Activated T-cell treated with anti-CD3 and anti-CD28 coated beads, Interleukin-2, amount 50 U/mL, for 72 hours (primary cell): ENCODE measurements at places on chromosomes 13 and 19.
A peak's percentile ranks its signal among the peaks of the same experiment; 100 is the strongest.

- H3K4me3 ChIP-seq = no peak overlapping the region
- no peak overlapping the region for H3K27ac ChIP-seq
- H3K36me3 ChIP-seq = no peaks in the 10 kb centered on the region
Observed at GRCh38 chr19:40304306-40304705, 19.2 kb upstream of the AKT2 start.

- peaks cover 4% of the 10 kb centered on the region for H3K36me3 ChIP-seq
- peak; percentile 35 for DNase-seq
- no peak within 1 kb of the TSS for H3K27ac ChIP-seq
- H3K4me1 ChIP-seq = peaks cover 26% of the 10 kb centered on the region
- peaks cover 34% of the 10 kb centered on the region for H3K27me3 ChIP-seq
- peak within 1 kb of the TSS; percentile 61 for H3K4me3 ChIP-seq
Observed at GRCh38 chr13:44373601-44374347, at the start of gene SERP2. Gene SERP2 (plus strand): TSS chr13:44373824. CDS start chr13:44374026, 202 bp downstream.

GRCh38 chr19:51253088-51253806 lies 2.4 kb downstream of the SIGLECL1 start:
- DNase-seq = no peak
- H3K36me3 ChIP-seq = no peaks in the 10 kb centered on the region
- no peak overlapping the region for H3K4me3 ChIP-seq

GRCh38 chr13:45587897-45588296 lies 27.6 kb downstream of the ERICH6B start:
- H3K27ac ChIP-seq = no peak overlapping the region
- H3K4me3 ChIP-seq = no peak overlapping the region
- no peaks in the 10 kb centered on the region for H3K36me3 ChIP-seq
- no peaks in the 10 kb centered on the region for H3K27me3 ChIP-seq
- H3K4me1 ChIP-seq = peaks cover 7% of the 10 kb centered on the region

GRCh38 chr13:30526612-30527495 lies 61.1 kb upstream of the HMGB1 start:
- no peaks in the 10 kb centered on the region for H3K36me3 ChIP-seq
- no peak overlapping the region for H3K4me3 ChIP-seq
- no peak overlapping the region for H3K27ac ChIP-seq
- DNase-seq = no peak
- H3K27me3 ChIP-seq = no peaks in the 10 kb centered on the region

GRCh38 chr19:47790398-47790814 lies 11.9 kb downstream of the SELENOW start:
- H3K36me3 ChIP-seq = no peaks in the 10 kb centered on the region
- no peak overlapping the region for H3K4me3 ChIP-seq
- DNase-seq = peak; percentile 88
- H3K27ac ChIP-seq = no peak overlapping the region
- no peaks in the 10 kb centered on the region for H3K27me3 ChIP-seq

DNA sequence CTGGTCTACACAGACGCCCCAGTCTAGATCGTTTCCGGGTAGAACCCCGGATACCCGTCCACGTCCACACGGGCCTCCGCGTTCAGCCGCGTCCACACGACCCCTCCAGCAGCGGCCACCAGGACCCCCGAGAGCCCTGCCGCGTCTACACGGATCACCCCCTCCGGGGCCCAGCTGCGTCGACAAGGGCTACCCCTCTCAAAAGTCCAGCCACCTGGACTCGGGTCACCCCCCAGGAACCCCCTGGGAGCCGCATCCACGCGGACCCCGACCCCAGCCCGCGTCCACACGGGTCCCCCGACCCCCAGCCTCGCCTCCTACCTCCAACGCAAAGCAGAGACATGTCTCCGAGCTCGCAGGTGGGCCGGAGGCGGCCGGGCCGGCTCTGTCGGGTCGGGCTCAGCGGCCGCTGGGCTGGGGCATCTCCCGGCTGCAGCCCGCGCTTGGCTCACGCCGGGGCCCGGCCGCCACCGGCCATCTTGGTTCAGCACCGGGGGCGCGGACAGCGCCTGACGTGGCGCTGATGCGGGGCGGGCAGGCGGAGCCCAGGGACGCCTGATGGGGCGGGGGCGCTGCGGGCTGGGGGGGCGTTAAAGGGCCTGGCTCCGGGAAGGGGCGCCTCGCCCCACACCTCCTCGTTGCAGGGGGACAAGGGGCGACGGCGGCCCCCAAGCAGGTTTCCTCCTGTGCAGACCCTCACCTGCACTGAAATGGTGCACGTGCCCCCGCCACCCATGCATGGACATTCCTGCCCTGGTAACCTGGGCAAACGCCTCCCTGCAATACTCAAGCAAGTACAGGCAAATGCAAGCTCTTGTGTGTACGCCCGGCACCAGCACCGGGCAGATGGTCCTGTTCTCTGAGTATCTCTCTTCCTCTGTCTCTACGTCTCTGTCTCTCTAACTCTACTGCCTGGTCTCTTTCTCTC lies at the start of gene UNC13A:
TSS of gene UNC13A (minus strand) at position 498 of the 928 bp plus-strand sequence. CDS start at position 343, 155 bp downstream.
- no peak within 1 kb of the TSS for H3K27ac ChIP-seq
- peak within 1 kb of the TSS; percentile 74 for H3K4me3 ChIP-seq
- peaks cover 2% of the 10 kb centered on the region for H3K36me3 ChIP-seq
- peaks cover 15% of the 10 kb centered on the region for H3K4me1 ChIP-seq
- peaks cover 59% of the 10 kb centered on the region for H3K27me3 ChIP-seq

- peak overlapping the region; percentile 86 for H3K4me3 ChIP-seq
- peaks cover 11% of the 10 kb centered on the region for H3K27me3 ChIP-seq
- no peak overlapping the region for H3K27ac ChIP-seq
- H3K36me3 ChIP-seq = peaks cover 2% of the 10 kb centered on the region
- DNase-seq = no peak
Observed at GRCh38 chr19:49120868-49121267, 1.5 kb downstream of the PPFIA3 start.

DNA sequence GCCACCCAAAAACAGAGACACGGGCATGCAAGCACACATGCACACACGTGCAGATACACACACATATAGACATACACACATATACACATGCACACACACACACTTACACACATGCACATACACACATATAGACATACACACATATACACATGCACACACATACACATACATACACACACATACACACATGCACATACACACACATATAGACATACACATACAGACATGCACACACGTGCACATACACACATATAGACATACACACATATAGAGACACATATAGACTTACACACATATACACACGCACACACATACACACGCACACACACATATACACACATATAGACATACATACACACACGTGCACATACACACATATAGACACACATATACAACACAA lies 92.1 kb downstream of the GADD45B start:
- H3K27me3 ChIP-seq = no peaks in the 10 kb centered on the region
- peaks cover 3% of the 10 kb centered on the region for H3K4me1 ChIP-seq
- DNase-seq = no peak
- no peak overlapping the region for H3K27ac ChIP-seq
- H3K4me3 ChIP-seq = no peak overlapping the region

- H3K36me3 ChIP-seq = no peaks in the 10 kb centered on the region
- no peaks in the 10 kb centered on the region for H3K27me3 ChIP-seq
- H3K27ac ChIP-seq = no peak overlapping the region
- no peak for DNase-seq
Observed at GRCh38 chr13:83752141-83752540, 130.1 kb downstream of the SLITRK1 start.

DNA sequence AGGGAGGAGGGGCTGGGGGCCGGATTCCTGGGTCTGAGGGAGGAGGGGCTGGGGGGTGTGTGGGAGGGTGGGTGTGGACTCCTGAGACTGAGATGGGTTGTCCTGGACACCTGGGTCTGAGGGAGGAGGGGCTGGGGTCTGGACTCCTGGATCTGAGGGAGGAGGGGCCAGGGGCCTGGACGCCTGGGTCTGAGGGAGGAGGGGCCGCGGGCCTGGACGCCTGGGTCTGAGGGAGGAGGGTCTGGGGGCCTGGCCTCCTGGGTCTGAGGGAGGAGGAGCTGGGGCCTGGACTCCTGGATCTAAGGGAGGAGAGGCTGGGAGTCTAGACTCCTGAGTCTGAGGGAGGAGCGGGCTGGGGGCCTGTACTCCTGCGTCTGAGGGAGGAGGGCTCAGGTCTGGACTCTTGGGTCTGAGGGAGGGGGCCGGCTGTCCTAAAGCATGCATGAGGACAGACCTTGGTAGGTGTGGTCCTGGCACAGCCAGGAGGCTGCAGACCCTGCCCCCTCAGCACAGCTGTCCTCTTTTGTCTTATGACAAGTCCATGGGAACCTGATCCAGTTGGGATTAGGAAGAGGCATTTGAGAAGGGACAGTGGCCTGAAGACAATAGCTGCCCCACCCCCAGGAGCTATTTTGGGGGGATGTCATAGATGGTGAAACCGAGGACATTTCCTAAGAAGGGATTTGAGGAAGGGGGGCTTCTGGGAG lies 1.3 kb downstream of the TNNT1 start:
- no peak overlapping the region for H3K27ac ChIP-seq
- H3K4me3 ChIP-seq = no peak overlapping the region
- H3K36me3 ChIP-seq = peaks cover 7% of the 10 kb centered on the region
- H3K27me3 ChIP-seq = peaks cover 45% of the 10 kb centered on the region

GRCh38 chr19:3830621-3831589 lies 37.9 kb downstream of the ZFR2 start:
- no peaks in the 10 kb centered on the region for H3K36me3 ChIP-seq
- H3K27me3 ChIP-seq = no peaks in the 10 kb centered on the region
- no peak overlapping the region for H3K27ac ChIP-seq
- no peak overlapping the region for H3K4me3 ChIP-seq
- H3K4me1 ChIP-seq = no peaks in the 10 kb centered on the region
- no peak for DNase-seq

DNA sequence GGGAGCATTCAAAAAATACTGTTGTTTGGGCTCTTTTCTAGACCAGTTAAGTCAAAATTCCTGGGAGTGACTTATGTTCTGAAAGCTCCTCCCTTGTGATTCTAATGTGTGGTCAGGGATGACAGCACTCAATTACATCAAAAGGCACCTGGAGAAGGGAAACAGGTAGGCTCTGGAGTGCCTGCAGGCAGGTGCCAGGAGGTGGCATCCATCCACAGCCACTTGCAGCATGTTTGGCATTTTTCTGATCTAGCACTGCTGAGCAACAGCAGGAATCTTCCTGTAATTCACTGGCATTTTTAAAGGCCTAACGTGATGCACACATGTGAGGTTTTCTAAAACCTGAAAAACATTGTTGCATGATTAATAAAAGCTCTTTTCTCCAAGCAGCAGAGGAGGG lies 94.6 kb downstream of the CCNA1 start:
- no peak for DNase-seq
- no peaks in the 10 kb centered on the region for H3K4me1 ChIP-seq
- H3K27me3 ChIP-seq = no peaks in the 10 kb centered on the region
- no peak overlapping the region for H3K27ac ChIP-seq
- no peaks in the 10 kb centered on the region for H3K36me3 ChIP-seq

- peaks cover 3% of the 10 kb centered on the region for H3K36me3 ChIP-seq
- peaks cover 62% of the 10 kb centered on the region for H3K4me1 ChIP-seq
- DNase-seq = peak; percentile 32
- peak overlapping the region; percentile 76 for H3K27ac ChIP-seq
- H3K4me3 ChIP-seq = peak overlapping the region; percentile 78
Observed at GRCh38 chr19:38657633-38658222, 10.3 kb downstream of the ACTN4 start.

DNA sequence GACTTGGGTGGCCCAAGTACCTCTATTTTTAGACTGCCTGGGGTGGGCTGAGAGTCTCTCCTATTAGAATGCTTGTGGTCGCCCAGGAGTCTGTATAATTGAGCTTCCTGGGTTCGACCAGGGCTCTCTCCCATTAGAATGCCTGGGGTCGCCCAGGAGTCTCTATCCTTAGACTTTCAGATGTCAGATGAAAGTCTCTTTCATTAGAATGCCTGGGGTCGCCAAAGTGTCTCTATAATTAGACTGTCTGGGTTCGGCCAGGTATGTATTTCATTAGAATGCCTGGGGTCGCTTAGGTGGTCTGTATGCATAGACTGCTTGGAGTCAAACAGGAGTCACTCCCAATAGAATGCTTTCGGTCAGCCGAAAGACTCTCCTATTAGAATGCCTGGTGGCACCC lies 1471.7 kb downstream of the UQCRFS1 start:
- no peaks in the 10 kb centered on the region for H3K4me1 ChIP-seq
- H3K27ac ChIP-seq = no peak overlapping the region
- no peak overlapping the region for H3K4me3 ChIP-seq
- no peaks in the 10 kb centered on the region for H3K27me3 ChIP-seq
- H3K36me3 ChIP-seq = peaks cover 28% of the 10 kb centered on the region

- H3K36me3 ChIP-seq = no peaks in the 10 kb centered on the region
- no peaks in the 10 kb centered on the region for H3K27me3 ChIP-seq
- no peak overlapping the region for H3K27ac ChIP-seq
- peaks cover 14% of the 10 kb centered on the region for H3K4me1 ChIP-seq
- DNase-seq = no peak
- no peak overlapping the region for H3K4me3 ChIP-seq
Observed at GRCh38 chr13:108346376-108346775, 76.9 kb downstream of the TNFSF13B start.

- H3K27me3 ChIP-seq = peaks cover 8% of the 10 kb centered on the region
- no peak overlapping the region for H3K4me3 ChIP-seq
- no peaks in the 10 kb centered on the region for H3K36me3 ChIP-seq
- no peaks in the 10 kb centered on the region for H3K4me1 ChIP-seq
- DNase-seq = no peak
Observed at GRCh38 chr13:59464926-59465325, 698.8 kb downstream of the DIAPH3 start.

DNA sequence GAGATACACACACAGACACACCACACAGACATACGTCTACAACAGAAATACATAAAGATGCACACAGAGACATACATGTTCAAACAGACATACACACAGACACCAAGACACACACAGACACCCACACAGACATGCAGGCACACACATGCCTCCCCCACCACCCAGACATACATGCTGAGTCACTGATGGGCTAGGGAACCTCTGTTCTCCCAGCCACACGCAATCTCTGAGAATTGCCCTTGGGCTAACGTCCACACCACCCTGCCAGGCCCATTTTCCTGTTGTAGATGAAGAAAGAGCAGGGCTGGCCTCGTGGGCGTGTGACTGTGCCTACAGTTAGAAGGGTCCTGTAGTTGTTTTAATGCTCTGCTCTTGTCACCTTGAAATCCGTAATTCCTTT lies 261.9 kb downstream of the KCNRG start:
- DNase-seq = no peak
- H3K27me3 ChIP-seq = peaks cover 24% of the 10 kb centered on the region
- H3K4me3 ChIP-seq = no peak overlapping the region
- no peak overlapping the region for H3K27ac ChIP-seq
- H3K36me3 ChIP-seq = peaks cover 2% of the 10 kb centered on the region

- peaks cover 30% of the 10 kb centered on the region for H3K27me3 ChIP-seq
- no peaks in the 10 kb centered on the region for H3K36me3 ChIP-seq
- H3K4me3 ChIP-seq = no peak overlapping the region
- DNase-seq = no peak
- no peaks in the 10 kb centered on the region for H3K4me1 ChIP-seq
Observed at GRCh38 chr13:112329376-112329775, 46.8 kb upstream of the SPACA7 start.

- H3K27ac ChIP-seq = peak overlapping the region; percentile 54
- H3K27me3 ChIP-seq = no peaks in the 10 kb centered on the region
- peak; percentile 65 for DNase-seq
- peak overlapping the region; percentile 86 for H3K4me3 ChIP-seq
Observed at GRCh38 chr19:3047496-3048189, 14.7 kb downstream of the TLE5 start.
